Activated CD8-positive, alpha-beta T cell treated with anti-CD3 and anti-CD28 coated beads for 36 hours (primary cell): ENCODE measurements at places on chromosomes 3 and 15. TPM values are rescaled to one million over a fixed set of nuclear protein-coding genes. Genes with fewer than 3 reads are reported as not detected.

DNA sequence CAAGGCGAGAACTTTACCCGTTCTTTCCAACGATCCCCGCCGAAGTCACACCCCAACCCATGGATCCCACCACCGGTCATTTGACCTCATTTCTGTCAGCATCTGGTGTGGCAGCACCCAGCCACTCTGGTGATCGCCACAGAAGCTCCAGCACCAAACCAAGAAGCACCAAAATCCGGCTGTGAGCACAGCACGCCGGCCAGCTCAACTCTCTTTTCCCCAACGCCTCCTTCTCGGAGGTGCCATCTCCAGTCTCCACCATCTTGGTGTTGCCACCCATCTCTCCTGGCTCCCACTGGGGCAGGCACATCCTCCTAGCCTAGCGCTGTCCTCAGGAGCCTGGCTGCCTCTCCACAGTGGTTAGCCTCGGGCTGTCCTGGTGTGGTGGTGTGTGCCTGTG is 6.5 kb downstream of the MUC4 start:
- no peak for DNase-seq
- H3K27me3 ChIP-seq = peaks cover 27% of the 10 kb centered on the region
- H3K27ac ChIP-seq = peak overlapping the region; percentile 69
- peaks cover 47% of the 10 kb centered on the region for H3K4me1 ChIP-seq
- no peaks in the 10 kb centered on the region for H3K36me3 ChIP-seq
- H3K4me3 ChIP-seq = no peak overlapping the region

DNA sequence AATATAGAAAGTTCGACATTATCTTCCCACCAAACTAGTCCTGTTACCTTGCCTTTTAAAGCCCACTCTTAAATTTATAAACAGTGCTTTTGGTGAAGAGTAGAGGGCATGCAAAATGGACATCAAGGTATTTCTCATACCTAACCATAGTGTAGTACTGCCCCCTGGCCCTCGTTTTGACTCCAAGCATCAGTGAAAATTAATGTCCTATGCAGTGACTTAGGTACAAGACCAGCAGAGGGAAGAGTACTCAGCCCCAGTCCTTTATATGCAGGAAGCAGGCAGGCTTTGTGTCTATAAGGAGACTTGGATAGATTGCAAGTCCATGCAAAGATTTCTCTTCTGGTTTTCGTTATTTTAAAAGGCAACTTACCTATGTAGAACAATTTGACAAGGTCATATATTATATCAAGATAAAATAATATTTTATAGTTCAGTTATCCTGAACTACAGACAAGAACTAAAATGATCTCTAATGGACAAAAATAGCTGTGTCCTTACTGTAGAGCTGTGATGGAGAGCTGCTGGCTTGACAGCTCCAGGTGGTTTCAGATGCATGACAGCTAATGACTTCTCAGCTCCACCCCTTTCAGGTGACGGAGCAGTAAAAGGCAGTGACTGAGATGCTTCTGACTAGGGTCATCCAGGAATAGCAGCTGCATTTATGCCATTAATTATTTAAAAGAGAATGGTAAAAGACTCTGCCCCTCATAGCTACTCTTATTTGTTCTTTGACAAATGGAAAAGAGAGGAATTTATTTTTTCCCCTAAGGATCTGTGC is 646.1 kb downstream of the SQOR start:
- no peak for DNase-seq
- no peaks in the 10 kb centered on the region for H3K36me3 ChIP-seq
- H3K27ac ChIP-seq = no peak overlapping the region
- no peaks in the 10 kb centered on the region for H3K4me1 ChIP-seq
- no peaks in the 10 kb centered on the region for H3K27me3 ChIP-seq

DNA sequence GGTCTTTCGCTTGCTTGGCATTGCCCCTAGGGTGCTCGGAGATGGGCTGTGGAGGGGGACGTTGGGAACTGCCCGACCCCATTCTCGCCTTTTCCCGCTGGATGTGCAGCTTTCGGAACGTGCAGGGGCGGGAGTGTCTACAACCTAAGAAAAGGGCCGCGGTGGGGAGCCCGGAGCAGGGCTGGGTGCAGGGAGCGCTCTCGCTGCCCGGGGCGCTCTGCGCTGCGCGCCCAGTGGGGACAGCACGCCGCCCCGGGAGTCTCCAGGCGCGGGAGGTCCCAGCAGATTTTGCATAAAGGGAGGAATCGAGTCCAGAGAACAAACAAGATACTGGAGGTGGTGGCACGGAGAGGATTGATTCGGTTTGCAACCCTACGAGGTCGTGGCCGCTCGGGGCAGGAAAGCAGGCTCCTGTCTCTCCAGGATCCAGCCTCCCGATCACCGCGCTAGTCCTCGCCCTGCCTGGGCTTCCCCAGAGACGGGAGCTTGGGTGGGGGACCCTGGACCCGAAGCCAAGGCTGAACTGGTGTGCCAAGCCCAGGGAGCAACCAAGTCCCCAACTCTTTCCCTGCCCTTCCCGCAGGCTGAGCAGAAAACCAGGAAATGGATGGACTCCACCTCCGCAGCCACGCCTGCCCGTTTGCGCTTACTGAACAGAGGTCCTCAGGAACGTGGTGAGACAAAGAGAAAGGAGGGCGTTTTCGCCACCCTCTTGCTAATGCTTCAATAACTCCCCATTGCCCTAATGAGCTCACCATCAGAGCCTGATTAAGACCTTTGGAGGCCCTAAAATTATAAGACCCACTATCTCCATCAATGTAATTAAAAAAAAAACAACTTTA is 59.7 kb downstream of the NOX5 start:
- H3K27me3 ChIP-seq = peaks cover 38% of the 10 kb centered on the region
- H3K36me3 ChIP-seq = no peaks in the 10 kb centered on the region
- no peak overlapping the region for H3K4me3 ChIP-seq

DNA sequence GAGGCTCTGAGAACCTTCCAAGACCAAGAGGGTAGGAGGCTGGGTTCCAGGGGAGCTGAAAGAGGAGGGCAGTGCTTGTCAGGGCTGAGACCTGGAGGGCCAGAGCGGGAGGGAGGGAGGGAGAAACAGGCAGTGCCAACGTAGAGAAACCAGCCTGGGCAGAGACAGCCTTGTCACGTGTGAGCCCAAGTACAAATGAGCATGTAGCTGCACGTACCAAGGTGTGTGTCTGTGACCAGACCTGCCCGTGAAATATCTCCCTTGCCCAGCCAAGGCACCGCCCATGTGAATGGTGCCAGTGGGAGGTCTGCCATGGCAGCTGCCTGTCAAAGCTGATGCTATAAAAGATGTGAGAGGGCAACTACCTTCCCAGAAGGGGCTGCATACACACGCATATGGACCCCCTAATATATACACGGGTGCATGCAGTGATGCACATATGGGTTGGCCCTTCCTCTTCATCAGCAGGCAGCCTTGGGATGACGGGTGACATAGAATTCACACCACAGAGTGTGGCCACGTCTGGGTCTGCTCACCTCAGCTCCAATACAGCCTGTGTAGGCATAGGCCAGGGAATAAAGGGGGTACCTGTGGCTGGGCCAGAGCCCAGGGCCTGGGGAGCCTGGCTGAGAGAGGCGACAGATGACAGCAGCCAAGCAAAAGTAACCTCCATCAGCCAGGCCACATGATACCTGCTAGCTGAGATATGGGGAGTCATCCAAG is 7.8 kb upstream of the CTDSPL start:
- H3K27me3 ChIP-seq = no peaks in the 10 kb centered on the region
- H3K4me3 ChIP-seq = no peak overlapping the region
- H3K36me3 ChIP-seq = no peaks in the 10 kb centered on the region
- H3K4me1 ChIP-seq = no peaks in the 10 kb centered on the region
- no peak overlapping the region for H3K27ac ChIP-seq

DNA sequence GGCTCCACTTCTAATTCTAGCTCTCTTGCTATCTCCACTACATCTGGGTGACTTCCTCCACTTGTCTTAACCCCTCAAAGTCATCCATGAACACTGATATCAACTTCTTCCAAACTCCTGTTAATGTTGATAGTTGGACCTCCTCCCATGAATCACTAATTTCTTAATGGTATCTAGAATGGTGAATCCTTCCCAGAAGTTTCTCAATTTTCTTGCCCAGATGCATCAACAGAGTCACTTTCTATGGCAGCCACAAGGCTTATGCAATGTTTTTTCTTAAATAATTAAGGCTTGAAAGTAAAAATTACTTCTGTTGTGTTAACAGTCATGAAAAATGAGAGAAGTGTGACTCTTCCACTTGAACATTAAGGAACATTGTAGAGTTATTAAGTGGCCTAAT is 164.3 kb downstream of the PCCB start:
- no peaks in the 10 kb centered on the region for H3K4me1 ChIP-seq
- no peak overlapping the region for H3K4me3 ChIP-seq
- no peak for DNase-seq
- H3K27ac ChIP-seq = no peak overlapping the region
- no peaks in the 10 kb centered on the region for H3K27me3 ChIP-seq

- no peak overlapping the region for H3K4me3 ChIP-seq
- DNase-seq = no peak
- H3K4me1 ChIP-seq = no peaks in the 10 kb centered on the region
- H3K27me3 ChIP-seq = peaks cover 12% of the 10 kb centered on the region
- H3K36me3 ChIP-seq = no peaks in the 10 kb centered on the region
Measured at GRCh38 chr3:124097362-124098131, 105.6 kb upstream of the ROPN1 start.

GRCh38 chr3:35832140-35832571 is 192.8 kb downstream of the ARPP21 start:
- no peaks in the 10 kb centered on the region for H3K4me1 ChIP-seq
- no peak overlapping the region for H3K4me3 ChIP-seq
- peaks cover 3% of the 10 kb centered on the region for H3K27me3 ChIP-seq
- DNase-seq = no peak
- no peaks in the 10 kb centered on the region for H3K36me3 ChIP-seq

DNA sequence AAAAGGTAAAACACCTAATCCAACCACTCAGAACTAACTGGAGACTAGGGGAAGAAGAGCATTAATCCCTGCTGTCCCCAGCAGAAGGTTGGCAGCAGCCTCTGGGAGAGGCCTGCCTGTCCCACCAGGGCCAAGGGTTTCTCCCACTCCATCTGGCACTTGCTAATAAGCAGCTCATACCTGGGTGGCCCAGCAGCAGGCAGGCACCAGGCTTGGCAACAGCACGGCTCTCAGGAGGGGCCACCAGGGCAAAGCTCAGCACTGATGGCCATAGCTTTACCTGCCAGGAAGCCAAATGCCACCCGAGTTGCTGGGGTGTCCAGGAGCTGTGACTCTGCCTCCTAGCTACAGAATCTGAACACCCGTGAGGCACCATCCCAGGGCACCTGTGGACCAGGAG is 58.3 kb downstream of the BOC start:
- H3K36me3 ChIP-seq = no peaks in the 10 kb centered on the region
- H3K4me3 ChIP-seq = no peak overlapping the region
- no peaks in the 10 kb centered on the region for H3K4me1 ChIP-seq
- no peak for DNase-seq

GRCh38 chr3:14698601-14699244 is 23.8 kb downstream of the C3orf20 start:
- H3K27ac ChIP-seq = no peak overlapping the region
- no peak overlapping the region for H3K4me3 ChIP-seq
- no peak for DNase-seq
- no peaks in the 10 kb centered on the region for H3K27me3 ChIP-seq
- no peaks in the 10 kb centered on the region for H3K4me1 ChIP-seq

DNA sequence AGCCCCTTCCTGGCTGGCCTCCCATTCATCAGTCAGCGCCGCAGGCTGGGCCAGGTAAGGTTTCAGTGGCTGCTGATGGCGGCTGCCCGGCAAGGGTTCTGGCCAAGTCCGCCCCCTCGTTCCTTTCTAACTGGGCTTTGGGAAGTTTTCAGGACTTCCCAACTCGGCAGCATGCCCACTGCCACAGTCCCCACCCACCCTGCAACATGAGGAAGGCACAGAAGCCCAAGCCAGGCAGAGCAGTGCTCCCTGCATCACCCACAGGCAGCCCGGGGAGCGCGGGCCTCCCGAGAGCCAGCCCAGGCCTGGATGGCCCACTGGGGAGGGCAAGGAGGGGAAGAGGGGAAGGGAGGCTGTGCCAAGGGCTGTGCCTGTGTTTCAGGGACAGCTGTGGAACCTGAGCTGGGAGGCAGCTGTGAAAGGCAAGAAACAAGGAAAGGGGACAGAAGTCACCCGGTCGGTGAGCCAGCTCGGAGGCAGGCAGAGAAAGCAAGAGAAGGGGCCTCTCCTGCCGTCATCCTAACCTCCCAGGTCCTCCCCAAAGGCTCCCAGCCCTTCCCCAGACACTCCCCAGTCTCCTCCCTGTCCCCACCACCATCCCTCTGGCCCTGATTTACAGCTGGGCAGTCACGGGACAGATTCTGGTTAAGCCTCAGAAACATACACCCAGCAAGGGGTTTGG is 73.9 kb downstream of the CPN2 start:
- no peak for DNase-seq
- H3K4me1 ChIP-seq = peaks cover 2% of the 10 kb centered on the region

DNA sequence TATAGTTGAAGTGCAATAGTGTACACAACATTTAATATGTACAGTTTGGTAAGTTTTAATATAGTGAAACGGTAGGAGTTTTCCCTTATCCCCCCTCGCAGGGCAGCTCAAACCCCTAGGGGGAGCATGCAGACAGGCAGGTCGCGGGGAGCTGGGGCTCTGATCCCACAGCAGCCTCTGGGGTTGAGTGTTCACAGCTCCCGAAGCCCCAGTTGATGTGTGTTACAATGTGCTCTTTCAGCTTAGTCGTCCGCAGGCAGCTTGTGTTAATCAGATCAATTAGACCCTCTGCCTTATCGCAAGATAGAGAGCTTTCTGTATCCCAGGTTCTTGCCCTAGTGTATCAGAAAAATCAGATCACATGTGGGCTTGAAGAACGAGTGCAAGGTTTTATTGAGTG is 143.1 kb upstream of the CHRNA7 start:
- H3K4me1 ChIP-seq = no peaks in the 10 kb centered on the region
- H3K4me3 ChIP-seq = no peak overlapping the region
- peak; percentile 7 for DNase-seq

CHL1 gene
- not detected for total RNA-seq

COL6A5 gene
- total RNA-seq = not detected

LEKR1 gene
- total RNA-seq = 1.1 TPM

SLC22A13 gene
- total RNA-seq = 0.18 TPM

GLCE gene
- total RNA-seq = 2.8 TPM

ARPP21 gene
- not detected for total RNA-seq

SLC12A1 gene
- not detected for total RNA-seq

SLC2A2 gene
- total RNA-seq = not detected

CYP1A2 gene
- not detected for total RNA-seq
